SJSA1 (cell line): ENCODE measurements at places on chromosomes 6 and 20. TPM values are rescaled to one million over a fixed set of nuclear protein-coding genes. Genes with fewer than 3 reads are reported as not detected.

Gene SRPK1
- 36.3 and 46.9 TPM in 2 replicates for total RNA-seq

Gene PKIB
- total RNA-seq = not detected in 2 replicates

Gene B3GALT4
- total RNA-seq = 0.16 TPM in 1 of 2 replicates, not detected in the other

Gene CCN6
- total RNA-seq = not detected in 2 replicates

Gene FYN
- 36.7 and 53.4 TPM in 2 replicates for total RNA-seq

Gene TRIM10
- not detected in 2 replicates for total RNA-seq

Gene DLK2
- 0.16 TPM in 1 of 2 replicates, not detected in the other for total RNA-seq

Gene SPATS1
- total RNA-seq = not detected in 2 replicates

Gene RNF182
- 3.1 and 7.2 TPM in 2 replicates for total RNA-seq

Gene PAX1
- total RNA-seq = not detected in 2 replicates

Gene POU5F1
- not detected in 2 replicates for total RNA-seq

Gene SEL1L2
- not detected in 2 replicates for total RNA-seq

Gene SIM1
- 1.1 and 1.6 TPM in 2 replicates for total RNA-seq

Gene NFATC2
- total RNA-seq = not detected in 2 replicates

Gene IRAK1BP1
- total RNA-seq = 0.16 and 0.24 TPM in 2 replicates

Gene TNFRSF6B
- 1.9 TPM in 1 of 2 replicates, not detected in the other for total RNA-seq

Gene MAS1
- not detected in 2 replicates for total RNA-seq

Gene THBS2
- total RNA-seq = not detected in 2 replicates

Gene PNLDC1
- total RNA-seq = not detected in 2 replicates

Gene NCOA6
- 4.7 TPM in 2 replicates for total RNA-seq

Gene TUBB2B
- total RNA-seq = 33.1 and 49.5 TPM in 2 replicates

Gene MAP3K5
- 8.3 and 10.7 TPM in 2 replicates for total RNA-seq
